ENCODE measurements at places on chromosomes 4 and X.

DNA sequence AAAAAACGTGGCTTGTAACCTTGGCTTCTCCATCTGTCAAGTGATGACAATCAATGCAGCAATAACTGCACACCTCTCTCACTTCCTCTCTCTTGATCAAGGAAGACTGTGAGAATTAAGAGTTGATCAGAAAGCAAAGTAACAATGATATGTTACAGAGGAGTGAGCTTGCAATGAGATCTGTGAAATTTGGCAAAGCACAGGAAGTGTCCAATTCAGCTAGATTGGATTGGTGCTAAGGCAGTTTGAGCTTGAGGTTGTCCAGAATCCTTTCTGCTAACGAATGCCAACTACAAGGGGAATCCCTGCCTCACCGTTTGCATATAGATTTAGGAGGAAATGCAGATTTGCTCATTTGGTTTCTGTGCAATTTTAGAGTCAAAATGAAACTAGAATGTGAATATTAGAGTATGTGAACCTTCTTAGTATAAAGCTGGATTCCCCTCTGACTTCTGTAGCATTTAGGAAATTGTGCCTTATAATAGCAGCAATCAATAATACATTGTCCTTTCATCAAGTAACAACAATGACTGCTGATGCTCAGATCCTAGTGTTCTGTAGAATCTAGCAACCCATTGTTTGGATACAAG, 346.4 kb downstream of the PTTG2 start:
- no peak for DNase-seq

GRCh38 chr4:82429728-82430192, 502 bp downstream of the HNRNPDL start:
- no peak for DNase-seq

GRCh38 chrX:2261831-2262667, 238.7 kb downstream of the DHRSX start:
- no peak for DNase-seq

DNA sequence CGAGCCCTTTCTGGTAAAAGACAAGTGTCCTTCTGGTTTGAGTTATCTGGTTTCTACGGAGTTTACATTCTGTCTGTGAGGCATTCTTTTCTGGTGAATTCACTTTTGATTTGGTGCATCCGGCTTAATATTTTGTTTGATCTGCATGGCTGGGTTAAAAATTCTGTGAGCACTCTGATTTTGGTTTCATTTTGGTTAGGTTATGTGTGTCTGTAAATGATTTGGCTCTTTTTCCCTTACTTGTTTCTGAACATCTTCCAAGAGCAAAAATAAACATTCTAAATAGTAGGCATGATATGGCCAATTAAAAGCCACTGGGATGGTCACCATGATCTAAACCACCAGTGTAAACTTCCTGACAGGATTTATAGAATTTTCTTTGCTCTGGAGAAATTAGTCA, 85.7 kb upstream of the PTPN13 start:
- DNase-seq = no peak

GRCh38 chrX:111470681-111471403, 40.6 kb upstream of the SERTM2 start:
- no peak for DNase-seq

DNA sequence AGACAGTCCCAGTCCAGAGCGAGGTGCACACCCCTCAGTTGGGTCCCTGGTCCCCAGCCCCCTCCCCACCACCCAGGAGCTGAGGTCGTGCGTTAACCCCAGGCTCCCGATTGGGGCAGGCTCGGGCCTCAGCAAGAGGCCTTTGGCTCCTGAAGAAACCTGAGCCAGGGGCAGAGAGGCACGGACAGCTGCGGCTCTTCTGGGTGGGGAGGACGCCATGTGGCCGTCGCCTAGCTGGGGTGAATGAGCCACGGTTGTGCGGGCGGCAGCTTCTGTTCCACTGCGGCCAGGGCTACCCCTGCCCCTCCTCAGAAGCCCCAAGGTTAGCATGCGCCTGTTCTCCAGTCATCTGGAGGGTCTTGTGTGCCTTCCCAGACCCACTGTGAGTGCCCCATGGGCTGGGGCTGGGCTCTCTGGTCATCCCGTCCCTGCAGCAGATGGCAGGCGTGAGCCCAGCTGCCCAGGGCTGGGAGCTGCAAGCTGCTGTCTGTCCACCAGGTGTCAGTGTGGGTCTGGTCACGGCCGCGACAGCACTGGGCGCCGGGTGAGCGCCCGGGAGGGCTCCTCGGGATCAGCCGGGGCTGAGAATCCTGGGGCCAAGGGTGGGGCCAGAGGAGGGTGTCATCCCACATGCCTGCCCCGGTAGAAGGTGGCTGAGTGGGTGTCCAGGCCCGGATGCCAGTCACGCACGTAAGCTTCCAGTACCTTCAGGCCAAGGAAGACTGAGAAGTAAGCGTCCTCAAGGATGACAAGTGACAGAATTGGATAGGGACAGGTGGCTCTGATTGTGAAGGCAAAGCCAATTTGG, 21.9 kb downstream of the ATP2B3 start:
- DNase-seq = peak; percentile 28

DNA sequence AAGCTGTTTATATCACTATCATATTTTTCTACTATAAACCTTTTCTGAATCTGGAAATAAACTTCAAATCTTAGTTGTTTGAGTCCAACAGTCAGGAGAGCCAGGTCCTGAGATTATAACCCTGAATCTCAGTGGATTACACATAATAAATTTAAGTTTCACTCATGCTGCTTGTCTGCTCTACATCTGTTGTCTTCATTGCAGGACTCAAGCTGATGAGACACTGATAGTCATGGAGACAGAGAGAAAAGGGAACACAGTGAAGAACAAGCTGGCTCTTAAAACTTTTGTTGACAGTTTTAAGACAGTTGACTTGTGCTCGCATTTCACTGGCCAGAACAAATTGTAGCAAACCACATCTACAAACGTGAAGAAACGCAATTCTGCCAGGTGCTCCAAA, 327.0 kb upstream of the CTSO start:
- no peak for DNase-seq

GRCh38 chr4:13953083-13953482, 325.6 kb upstream of the BOD1L1 start:
- no peak for DNase-seq

GRCh38 chrX:12891171-12891570, 15.2 kb upstream of the TLR8 start:
- DNase-seq = no peak

GRCh38 chr4:87078987-87079486, 141.4 kb downstream of the KLHL8 start:
- no peak for DNase-seq

DNA sequence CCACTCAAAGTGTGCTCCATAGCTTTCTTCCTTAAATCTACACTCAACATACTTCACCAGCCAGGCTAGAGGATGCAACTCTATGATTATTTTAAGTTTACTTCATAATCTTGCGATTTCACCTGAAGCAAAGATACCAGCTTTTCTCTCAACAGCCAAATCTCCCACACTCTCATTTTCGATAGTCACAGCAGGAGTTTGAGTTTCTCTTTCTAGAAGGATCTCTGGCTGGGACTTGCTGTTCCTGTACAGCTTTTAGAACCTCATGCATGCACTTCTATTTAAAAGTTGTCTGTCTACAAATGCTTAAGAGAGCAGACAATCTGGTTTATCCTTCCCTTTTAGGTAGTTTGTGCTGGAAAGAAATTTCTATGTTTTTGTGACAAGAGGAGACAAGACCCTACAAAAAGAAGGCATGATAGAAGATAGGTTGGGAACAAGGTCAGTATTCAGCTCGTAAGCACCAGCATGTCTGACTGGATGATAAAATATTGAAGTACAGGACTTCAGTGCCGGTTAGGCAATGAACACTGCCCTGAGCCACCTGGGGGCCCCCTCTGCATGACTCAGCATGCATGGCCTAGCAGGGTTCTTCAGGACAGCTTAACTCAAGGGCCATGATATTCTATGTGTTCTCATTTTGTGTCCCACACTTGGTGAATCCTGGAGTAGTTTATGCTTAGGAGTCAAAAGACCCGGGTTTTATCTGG, 65.6 kb downstream of the ATXN3L start:
- DNase-seq = no peak

DNA sequence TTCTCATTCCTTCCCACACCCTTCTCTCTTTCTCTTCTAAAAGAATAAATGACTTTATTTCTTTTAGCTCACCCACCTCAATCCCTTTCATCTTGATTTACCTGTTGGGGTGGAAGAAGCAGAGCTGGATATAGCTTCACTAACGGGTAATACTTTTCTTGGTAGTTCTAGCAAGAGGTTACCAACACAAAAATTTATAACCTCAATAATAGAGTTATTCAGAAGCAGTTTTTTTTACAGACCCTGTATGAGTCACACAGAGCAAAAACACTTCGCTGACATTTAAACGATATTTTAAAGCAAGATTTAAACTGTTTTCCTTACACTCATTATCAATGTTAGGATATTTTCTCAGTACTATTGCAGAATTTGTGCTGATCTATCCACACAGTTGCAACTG, 42.4 kb downstream of the CBLL2 start:
- DNase-seq = no peak

DNA sequence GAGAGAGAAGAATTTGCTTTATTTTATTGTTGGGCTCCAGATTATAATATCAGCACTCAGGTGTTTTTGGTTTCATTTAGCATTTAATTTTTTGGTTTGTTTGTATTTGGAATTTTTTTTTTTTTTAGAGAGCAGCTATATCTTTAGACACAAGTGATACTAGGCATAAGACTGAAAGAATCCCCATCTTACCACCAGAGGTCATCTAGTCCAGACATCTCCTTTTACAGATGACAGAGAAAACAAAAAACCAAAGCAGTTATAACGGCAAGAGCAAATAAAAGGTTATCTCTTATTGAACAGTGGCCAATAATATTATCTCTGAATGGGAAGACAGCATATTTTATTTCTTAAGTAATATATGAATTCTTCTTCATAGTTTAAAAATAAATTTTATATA, 22.8 kb downstream of the USP38 start:
- DNase-seq = no peak

DNA sequence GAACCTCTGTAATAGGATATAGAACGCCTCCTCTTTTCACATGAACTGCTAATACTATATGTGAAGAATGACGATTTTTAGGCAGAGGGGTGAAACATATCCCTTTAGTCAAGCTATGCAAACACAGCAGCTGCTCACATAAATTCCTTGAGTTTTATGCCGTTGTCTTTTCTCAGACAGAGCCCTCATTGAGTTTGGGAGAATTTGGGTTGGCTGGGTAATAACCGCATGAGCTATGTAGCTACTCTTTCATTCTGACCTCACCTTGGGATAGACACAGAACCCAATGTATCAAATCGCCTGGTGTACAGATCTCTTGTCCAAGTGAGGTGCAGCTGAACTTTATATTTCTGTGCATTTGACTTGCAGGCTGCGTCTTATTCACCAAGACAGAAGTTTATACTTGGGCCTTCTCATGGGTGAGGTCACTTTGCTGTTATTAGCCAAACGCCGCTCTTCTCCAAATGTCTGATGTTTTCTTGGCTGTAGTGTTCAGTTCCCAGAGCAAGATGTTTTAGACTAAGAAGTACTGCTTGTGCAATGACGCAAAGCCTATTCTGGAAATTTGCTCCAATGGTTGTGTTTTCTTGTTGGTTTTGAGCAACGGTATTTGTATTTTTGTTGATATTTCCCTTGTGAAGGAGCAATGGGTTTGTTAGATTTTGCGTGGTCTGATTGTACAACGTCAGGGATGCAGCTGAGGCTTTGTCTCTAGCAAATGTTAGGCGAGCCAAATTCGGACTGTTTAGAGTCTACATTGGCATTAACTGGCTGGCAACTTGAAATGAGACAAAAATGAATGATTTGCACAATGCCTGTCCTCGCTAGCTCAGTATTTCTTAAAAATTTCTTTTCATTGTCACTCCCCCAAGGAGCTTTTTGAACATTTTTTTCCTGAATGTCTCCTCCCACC, 11.2 kb upstream of the SPARCL1 start:
- no peak for DNase-seq

GRCh38 chrX:24190500-24191156, 41.1 kb downstream of the ZFX start:
- DNase-seq = no peak

DNA sequence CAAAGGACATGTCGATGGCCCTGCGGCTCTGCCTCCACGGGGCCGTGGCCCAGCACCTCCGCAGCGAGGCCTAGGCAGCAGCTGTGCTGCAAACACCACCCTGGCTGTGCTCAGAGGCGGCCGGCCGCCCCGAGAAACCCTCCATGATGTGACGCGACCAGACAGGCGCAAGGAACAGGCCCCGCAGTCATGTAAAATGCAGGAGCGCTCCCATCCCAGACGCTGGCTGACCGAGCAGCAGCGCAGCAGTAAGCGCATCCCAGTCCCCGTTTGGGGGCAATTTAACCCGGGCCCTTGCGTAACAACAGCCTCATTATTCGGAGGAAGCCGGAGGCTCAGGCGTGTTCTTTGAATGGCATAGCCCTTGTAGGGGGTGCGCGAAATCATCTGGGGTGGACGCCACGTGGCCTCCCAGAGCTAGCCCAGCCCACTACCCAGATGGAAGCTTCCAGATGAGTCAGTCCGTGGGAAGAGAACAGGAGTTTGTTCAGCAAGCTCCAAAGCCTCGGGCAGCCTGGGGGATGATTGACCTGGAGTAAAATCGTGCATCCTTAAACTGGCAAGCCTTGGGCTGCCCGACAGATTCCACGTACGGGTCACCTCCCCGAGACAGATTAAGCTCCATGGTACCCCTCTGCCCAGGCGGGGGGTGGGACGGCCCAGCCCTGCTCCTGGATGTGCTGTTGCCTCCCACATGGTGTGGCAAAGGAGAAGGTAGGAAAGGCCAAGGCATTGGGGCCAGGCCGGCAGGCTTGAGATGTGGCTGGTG, 124.0 kb downstream of the HMX1 start:
- no peak for DNase-seq

GRCh38 chrX:67922966-67923365, 379.1 kb downstream of the AR start:
- DNase-seq = no peak

- no peak for DNase-seq
Observed at GRCh38 chr4:85147481-85148076, 181.1 kb upstream of the WDFY3 start.

GRCh38 chr4:164926301-164926700, 49.3 kb downstream of the APELA start:
- no peak for DNase-seq

DNA sequence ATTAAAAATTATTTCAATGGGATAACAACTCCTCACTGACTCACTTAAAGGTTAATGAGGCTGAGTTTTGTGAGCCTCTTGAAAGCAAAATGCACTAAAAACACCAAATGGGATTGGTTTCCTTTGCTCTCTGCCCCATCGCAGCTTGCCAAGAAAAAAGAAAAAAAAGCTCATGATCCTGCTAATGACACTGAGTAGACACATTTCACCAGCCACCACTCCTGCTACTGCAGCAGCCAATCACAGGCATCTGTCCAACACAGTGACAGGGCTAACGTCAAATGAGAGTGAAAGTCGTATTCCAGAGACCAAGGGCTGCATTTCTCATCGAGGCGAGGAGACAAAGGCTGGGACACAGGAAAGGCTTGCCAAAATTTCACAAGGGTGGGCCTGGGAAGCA, 5.2 kb downstream of the APBB2 start:
- no peak for DNase-seq

DNA sequence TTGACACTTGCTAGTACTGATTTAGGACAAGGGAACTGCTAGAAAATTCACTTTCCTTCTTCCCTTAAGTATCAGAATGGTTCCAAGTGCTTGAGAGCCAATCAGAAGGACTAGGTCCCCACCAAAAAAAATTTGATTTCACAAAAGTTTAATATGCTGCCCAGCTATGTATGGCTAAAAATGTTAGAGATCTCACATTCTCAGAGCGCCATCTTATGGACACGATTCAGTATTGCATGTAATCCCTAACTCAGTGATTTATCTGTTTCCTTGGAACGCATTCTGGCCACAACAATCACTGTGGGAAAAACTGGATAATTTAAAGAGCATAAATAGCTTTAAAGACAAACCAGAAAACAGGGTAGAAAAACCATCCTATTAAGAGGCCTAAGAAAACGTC, 255.1 kb upstream of the GPC4 start:
- DNase-seq = no peak

All from omental fat pad (tissue), 4 donors.